ENCODE measurements at places on chromosomes 12 and 14. TPM values are rescaled to one million over a fixed set of nuclear protein-coding genes. Genes with fewer than 3 reads are reported as not detected.

The TAS2R31 gene
- 32.5 TPM for total RNA-seq

DNA sequence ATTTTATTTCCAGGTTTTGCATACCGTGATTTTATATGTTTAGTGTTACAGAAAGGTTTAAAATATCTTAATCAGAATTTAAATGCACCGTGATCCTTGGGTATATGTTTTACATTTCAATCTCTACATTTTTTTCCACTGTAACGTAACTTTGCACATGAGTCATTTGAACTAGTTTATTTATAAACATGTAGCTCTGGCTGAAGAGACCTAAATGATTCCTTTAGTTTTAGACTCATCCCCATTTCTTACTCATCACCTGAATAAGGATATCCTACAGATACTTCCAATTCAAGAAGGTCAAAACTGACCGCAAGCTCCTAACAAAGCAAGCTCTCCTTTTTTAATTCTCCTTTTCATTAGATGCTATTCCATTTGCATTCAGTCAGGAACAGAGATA, 42.7 kb upstream of the SLC6A15 start:
- no peak for DNase-seq

GRCh38 chr12:124795081-124795948, 68.3 kb downstream of the SCARB1 start:
- DNase-seq: no peak

- peak; percentile 55 for DNase-seq
Observed at GRCh38 chr14:24395609-24396582, 2.9 kb upstream of the NYNRIN start.

- no peak for DNase-seq
Observed at GRCh38 chr14:38187528-38187927, 20.2 kb upstream of the SSTR1 start.

DNA sequence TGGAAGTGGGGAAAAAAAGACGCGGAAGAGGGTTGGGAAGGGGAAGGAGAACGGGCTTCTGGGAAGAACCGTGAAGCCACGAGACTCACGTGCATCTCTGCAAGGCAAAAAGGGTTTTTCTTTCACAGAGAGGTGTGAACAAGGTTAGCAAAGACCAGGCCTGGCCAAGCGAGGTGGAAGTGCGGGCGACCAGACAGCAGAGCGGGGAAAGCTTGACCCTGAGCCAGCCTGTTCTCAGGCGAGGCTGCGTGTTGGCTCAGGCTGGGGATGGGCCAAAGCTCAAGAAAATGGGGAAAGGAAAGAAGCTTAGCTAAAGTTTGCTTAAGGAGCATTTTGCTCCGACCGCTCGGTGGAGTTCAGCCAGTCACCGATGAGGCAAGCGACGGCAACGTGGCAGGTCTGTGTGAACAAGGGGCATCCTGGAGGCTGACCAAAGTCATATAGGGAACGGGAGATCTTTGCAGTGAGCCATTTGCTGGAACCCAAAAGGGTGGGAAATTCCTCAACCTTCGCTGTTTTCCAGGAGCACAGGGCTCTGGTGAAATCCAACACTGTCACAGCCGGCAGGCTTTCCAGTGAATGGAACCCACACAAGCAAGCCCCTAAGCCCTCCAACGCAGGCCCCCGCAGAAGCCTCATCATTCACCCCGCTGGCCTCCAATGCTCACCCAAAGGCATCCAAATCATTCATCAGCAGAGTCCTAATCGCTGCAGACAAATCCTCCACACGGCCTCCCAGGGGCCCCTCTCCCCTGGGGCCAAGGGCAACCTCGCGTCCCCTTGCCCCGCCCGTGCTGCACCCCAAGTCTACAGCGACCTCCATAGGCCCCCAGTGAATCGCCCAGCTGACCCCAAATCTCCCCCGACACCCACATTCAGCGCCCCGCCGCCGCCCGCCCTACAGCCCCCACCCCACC, 754 bp downstream of the ZNF605 start:
- peak; percentile 78 for DNase-seq

DNA sequence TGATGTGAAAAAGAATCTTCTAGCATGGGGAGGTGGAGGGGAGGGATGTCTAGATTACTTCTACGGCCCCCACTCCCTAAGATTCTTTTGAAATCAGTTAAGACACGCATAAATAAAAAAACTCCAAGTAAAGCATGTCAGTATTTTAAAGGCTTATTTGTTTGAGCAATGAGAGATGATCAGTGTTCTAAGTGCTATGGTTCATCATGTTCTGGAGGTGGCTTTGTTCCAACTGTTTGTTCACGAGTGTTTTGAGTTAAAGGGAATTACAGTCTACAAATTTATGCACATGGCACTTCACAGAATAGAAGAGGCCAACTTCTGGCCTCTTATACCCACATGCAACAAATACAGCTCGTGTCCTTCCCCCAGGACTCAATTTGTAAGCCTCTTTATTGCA, 394.9 kb downstream of the RAD51B start:
- peak; percentile 36 for DNase-seq

The NFATC4 gene
- total RNA-seq: 40.0 TPM

The KRT77 gene
- 0.96 TPM for total RNA-seq

GRCh38 chr12:88298761-88299242, 156.7 kb downstream of the TMTC3 start:
- DNase-seq: peak; percentile 41

The SLC6A12 gene
- not detected for total RNA-seq

DNA sequence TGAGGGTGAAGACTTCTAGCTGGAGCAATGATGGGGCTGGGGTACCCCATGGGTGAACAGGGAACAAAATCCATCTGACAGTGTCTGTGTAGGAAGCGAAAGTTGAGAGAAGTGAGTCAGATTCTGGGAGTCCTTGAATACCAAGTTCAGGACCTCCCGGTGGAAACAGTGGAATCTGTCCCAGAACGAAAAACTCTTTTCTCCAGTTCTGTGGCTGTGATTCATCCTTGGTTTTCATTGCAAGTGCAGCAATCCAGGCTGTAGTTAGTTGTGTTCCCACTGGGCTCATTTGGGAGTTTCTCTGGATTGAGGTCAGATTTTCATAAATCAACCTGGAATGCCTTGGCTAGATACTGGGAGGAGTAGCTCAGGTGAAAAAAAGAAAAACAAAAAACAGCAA, 120.7 kb downstream of the C12orf75 start:
- DNase-seq: no peak

DNA sequence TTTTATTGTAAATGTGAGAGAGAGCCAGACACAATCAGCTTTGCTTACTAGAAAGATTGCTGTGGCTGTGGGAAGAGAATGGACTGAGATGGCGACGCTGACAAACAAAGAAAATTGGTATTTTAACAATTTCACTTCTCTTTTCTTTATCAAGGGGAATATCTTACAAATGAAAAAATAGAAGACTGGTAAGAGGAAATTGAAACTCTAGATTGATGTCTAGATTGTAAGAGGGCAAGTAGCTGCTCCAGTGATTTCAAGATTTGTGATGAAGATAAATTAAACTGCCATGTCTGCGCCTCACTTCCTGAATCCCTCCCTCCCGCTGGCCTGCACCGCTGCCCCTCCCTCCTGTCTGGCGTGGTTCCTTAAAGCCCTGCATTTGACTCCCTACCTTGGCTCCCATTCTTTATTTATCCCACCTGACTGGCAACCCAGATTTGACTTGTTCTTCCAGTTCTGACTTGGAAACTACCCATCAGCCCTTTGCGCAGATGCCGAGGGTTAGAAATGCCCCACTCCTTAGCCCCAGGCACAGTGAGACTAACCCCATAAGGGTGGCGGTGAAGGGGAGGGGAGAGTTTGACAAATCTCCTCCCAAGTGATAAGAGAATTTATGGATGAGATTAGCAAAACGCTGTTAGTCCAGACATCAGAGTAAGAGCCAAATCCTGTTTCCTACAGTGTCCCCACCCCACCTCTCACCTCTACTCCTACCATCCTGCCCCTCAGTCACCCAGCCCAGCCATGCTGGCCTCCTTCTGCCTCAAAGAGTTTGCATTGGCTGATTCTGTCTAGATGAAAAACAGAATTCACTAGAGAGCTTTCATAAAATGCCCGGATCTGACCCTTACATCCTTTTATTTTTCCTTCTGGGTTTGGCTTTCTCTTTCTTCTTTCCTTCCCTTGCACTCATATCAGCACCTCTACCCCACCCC, 125.3 kb upstream of the ATF7IP start:
- peak; percentile 63 for DNase-seq

The ZNF891 gene
- 9.1 TPM for total RNA-seq

DNA sequence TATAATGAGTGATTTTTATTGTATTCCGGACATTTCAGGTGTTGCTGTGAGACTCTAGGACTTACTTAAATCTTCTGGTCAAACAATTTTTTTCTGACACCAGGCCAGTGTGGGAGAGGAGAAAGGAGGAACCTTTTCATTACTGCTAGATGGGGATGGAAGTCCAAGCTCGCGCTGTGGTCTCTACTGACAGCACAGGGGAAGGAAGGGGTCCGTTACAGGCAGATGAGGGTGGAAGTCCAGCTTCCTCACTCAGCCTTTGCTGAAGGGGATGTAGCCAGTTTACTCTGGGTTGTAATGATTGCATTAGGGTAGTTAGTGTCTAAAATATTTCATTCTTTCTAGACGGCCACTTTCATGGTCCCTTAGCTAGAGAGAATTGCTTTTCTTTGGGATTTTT, 26.3 kb upstream of the ST8SIA1 start:
- DNase-seq: peak; percentile 11

DNA sequence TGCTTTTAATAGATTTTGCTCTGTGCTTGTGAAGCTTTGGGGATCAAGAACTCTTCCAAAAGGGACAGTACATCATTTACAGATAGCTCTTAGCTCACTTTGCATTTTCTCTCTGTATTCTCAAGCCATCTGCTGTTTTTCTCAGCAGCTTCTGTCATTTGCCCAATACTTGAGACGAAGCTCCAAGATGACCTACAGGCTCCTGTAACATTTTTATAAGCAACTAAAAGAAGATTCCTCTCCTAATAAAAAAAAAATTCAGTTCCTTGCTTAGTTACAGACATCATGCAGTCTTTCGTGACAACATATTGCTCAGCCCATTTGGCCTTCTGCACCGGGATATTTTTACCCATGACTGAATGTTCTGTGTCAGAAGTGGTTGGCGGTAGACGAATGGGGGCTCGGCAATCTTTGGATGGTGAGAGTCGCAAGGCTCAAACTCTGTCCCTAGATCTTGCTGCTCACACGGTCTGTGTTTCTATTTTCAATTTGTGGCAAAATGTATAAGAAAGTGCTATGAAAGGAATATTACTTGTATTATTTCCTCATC, 215.6 kb downstream of the FSCB start:
- peak; percentile 84 for DNase-seq

DNA sequence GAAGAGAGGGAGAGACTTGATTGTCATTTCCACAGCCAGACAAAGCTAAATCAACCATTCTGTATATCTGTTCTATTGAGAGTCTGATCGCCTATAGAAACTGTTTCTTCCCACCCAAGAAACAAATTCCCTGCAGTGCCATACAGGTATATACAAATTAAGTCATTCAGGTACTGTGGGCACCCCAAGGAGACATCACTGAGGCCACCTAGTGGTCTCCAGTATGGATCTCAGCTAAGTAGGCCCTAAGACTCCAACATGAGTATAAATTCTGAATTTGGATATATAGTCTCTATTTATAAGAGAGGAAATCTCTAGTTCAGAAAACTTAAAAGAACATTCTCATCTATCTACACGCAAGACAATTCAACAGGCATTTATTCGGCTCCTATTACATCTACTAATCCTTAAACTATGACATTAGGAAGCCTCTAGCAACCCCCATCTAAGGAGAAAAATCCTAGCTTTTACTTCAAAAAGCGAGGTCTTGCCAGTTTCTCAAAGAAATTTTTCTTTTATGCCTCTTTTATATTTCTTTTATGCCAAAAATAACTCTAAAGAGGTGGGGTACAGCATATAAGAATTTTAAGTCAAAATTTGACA, 62.6 kb downstream of the DCAF5 start:
- peak; percentile 41 for DNase-seq

DNA sequence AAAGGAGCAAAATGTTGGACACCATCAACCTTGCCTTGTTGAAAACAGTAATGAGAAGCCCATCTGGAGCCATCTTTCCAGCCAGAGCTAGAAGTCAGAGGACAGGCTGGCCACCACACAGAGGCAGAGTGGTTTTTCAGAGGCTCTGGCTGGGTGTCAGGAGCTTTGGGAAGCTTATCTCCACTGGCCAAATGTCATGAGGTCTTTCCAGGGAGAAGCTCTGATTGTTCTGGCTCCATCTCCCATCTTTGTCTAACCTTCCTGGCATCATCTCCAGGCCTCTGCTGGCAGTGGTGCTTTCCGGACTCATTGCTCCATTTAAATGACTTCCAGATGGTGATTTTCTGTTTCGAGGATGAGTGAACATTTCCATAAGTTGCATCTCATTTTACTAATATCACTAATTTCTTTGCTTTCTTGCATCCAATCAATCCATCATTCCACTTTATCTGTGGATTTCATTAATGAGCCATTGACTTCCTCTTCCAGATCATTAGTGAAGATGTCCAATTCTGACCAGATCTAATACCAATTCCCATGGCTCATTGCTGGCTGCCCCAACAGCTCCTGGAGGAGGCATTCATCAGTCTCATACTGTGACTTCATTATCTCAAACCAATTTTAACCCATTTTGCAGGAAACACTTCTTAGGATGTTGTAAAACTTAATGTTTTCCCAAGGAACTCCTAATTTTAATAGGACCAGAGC, 35.3 kb upstream of the TMTC1 start:
- DNase-seq: no peak

The LAG3 gene
- total RNA-seq: 1.7 TPM

- DNase-seq: no peak
Observed at GRCh38 chr14:50733494-50733893, 65.4 kb upstream of the SAV1 start.

The BBS10 gene
- total RNA-seq: 31.8 TPM

The FSCB gene
- 2.2 TPM for total RNA-seq

The IL26 gene
- not detected for total RNA-seq

DNA sequence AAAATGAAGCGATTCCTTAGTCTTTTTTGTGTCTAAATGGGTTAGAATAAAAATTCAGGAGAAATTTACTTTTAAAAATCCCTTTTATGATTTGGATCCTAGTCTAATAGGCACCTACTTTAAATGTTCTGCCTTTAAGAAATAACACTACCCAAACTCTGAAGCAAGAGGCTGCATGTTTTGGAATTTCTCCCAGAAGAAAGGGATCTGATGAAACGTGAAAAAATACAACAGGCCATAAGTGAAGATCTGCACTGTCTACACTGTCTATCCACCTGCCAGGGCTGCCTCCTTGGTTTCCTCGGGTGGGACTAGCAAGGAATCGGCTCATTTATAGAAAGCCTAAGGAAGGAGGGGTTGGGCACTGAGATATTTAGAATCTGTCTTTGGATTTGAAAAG, 22.1 kb downstream of the ACVR1B start:
- DNase-seq: peak; percentile 50

The GDF3 gene
- total RNA-seq: 2.9 TPM

GRCh38 chr14:103523575-103523954, 935 bp upstream of the CKB start:
- no peak for DNase-seq

- no peak for DNase-seq
Observed at GRCh38 chr14:40252817-40253447, 820.7 kb upstream of the FBXO33 start.

The SLC38A4 gene
- total RNA-seq: 22.1 TPM

DNA sequence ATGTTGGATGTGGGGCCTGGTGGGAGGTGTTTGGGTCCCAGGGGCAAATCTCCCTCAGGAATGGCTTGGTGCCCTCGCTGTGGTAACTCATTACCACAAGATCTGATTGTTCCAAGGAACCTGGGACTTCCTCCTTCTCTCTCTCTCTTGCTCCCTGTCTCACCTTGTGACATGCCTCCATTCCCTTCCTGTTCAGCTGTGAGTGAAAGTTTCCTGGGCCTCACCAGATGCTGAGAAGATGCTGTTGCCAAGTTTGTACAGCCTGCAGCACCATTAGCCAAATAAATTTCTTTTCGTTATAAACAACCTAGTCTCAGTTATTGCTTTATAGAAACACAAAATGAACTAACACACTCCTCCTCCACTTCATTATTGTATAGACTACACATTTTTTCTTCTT, 759.8 kb upstream of the MDGA2 start:
- no peak for DNase-seq

- no peak for DNase-seq
Observed at GRCh38 chr14:55245657-55246268, 25.5 kb upstream of the FBXO34 start.

All from umbilical cord (tissue), 2 donors.